HCEC 1CT (cell line): ENCODE measurements at places on chromosomes 6 and 20.

- peak; percentile 65 for DNase-seq
These were observed 11.1 kb upstream of the SERINC3 start for GRCh38 chr20:44532981-44533331.

GRCh38 chr6:14367296-14367695 is 249.7 kb downstream of the CD83 start:
- DNase-seq, result no peak

DNA sequence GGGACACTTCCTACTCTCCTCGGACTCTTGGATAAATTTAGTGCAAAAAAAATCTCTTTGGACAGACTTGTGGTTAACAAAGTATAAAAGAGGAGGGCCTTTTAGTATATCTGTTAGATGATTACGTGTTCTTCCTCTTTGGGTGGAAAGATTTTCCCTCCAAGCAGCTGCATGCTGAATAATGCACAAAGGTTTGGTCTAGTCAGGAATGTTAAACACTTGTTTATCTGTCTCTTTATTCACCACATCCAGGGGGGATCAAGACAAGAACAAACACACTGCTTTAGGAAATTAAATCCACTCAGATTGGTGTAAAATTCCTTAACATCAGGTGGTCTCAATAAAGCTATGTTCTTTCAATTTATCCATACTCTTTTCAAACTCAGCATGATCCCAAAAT is 260.9 kb upstream of the CHD6 start:
- no peak for DNase-seq

DNA sequence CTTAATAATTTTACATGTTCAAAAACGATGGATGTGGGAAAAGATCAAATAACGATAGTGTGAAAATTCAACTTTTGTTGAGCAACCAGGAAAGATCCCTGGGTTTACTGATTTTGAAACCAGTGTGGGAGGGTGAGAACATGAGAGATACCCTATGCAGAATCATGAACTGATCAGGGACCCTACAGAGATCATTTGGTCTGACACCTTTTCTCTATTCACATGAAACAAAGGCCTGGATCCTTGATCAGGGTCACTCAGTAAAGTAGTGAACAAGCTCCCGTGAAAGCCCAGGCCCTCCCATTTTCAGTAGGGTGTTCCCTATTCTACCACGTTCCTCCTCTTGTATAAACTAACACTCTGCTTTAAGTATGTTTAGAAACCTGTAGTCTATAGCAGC is 60.5 kb upstream of the DUSP22 start:
- DNase-seq, result no peak

DNA sequence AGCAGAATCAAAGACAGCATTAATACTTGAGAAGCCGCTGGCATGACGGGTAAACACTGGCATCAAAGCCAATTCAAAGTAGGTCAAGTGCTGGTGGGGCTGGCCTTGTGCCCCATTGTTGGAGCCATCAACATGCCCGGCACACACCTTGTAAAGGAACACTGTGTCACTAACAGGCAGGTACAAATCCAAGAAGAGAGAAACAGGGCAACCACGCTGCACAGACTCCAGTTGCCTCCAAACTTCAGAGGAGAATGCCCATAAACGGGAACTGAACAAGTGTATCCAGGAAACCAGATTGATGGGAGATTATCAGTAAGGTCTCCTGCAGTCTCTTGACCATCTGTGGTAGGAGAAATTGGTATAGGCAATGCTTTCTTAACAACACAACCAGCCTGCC is 127.0 kb upstream of the STXBP5 start:
- DNase-seq, result no peak

- no peak for DNase-seq
These were observed 12.7 kb upstream of the ZBTB46 start for GRCh38 chr20:63843778-63844177.

- no peak for DNase-seq
These were observed 188.5 kb upstream of the PMEPA1 start for GRCh38 chr20:57898332-57898731.

DNA sequence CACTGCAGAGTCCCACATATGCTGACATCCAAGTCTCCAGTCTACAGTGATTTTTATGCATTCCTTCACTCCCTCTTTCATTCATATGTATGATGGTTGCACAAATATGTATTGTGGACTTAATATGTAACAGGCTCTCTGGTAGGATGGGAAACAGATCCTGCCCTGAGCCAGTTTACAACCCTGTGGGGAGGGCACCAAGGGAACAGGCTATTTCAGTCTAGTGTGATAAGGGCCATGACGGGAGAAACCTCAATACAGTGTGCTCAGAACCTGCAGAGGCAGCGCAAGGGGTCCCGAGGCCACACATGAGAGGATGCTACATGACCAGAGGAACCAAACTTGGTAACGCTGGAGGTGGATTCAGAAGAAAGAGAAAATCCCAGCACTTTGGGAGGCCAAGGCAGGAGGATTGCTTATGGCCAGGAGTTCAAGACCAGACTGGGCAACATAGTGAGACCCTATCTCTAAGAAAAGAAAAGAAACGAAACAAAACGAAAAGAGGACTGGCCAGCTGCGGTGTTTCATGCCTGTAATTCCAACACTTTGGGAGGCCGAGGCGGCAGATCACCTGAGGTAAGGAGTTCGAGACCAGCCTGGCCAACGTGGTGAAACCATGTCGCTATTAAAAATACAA is 249.8 kb upstream of the JARID2 start:
- DNase-seq, result no peak

- no peak for DNase-seq
These were observed 358.6 kb downstream of the BTBD9 start for GRCh38 chr6:38281126-38281525.

DNA sequence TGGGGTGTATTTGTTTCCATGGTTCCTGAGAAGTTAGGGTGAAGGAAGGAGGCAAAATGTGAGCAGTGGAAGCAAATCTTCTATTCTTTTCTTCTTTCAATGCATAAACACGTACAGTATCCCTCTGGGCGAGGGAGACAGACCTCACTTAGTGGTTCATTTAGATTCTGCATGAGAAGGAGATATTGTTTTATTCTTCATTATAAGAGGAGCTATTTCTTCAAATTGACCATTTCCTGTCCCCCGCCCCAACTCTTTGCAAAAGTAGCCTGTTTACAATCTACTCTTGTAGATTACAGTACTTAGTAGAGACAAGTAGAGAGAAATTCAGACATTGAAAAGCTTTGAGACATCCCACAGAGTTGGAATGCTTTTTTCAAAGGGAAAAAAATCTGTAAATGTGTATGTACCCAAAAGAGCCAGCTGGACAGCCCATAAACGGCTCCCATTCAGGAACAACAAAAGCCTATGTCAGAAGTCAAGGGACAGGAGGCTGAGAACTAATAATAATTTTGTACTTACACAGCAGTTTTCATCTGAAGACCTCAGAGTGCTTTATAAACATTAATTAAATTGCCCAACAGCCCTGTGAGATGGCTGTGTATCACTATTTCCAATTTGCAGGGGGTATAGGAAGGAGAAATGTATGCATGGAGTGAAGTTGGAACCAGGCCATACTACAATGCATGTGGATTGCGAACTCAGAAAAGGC is 23.9 kb downstream of the CD83 start:
- DNase-seq, result no peak

DNA sequence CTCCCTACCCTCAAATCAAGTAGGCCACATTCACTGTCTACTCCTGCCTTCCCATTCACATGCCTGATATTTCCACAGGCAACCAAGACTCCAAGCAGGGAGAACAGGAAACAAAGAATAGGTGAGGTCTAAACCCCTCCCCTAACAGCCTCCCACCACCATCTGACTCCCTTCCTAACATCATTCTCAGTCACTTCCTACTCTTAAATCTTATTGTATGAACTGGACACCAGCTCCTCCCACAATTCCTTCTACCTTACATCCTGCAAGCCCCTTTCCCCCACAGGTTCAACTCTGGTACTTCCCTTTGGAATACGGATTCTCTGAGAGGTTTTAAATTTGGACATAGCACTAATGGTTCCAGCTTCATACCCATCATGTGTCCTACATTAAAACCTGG is 944 bp upstream of the C6orf136 start:
- DNase-seq, result no peak

GRCh38 chr6:48671505-48671904 is 560.5 kb upstream of the PTCHD4 start:
- DNase-seq, result no peak
